ENCODE measurements at places on chromosomes 2 and 18. TPM values are rescaled to one million over a fixed set of nuclear protein-coding genes. Genes with fewer than 3 reads are reported as not detected.

GRCh38 chr2:9897331-9897737 lies 54.1 kb downstream of the TAF1B start:
- DNase-seq: peak; percentile 55

DNA sequence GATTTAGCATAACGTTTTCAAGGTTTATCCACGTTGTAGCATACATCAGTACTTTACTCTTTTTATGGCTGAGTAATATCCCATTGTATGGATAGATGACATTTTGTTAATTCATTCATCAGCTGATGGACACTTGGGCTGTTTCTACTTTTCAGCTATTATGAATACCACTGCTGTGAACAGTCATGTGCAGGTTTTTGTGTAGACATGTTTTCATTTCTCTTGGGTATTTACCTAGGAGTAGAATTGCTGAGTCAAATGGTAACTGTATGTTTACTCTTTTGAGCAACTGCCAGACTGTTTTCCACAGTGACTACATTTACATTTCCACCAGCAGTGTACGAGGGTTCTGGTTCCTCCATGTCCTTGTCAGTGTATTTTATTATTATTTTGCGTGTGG lies 33.9 kb downstream of the COX7A2L start:
- DNase-seq: no peak

FBXO48 gene
- 5.4 TPM for total RNA-seq

DNA sequence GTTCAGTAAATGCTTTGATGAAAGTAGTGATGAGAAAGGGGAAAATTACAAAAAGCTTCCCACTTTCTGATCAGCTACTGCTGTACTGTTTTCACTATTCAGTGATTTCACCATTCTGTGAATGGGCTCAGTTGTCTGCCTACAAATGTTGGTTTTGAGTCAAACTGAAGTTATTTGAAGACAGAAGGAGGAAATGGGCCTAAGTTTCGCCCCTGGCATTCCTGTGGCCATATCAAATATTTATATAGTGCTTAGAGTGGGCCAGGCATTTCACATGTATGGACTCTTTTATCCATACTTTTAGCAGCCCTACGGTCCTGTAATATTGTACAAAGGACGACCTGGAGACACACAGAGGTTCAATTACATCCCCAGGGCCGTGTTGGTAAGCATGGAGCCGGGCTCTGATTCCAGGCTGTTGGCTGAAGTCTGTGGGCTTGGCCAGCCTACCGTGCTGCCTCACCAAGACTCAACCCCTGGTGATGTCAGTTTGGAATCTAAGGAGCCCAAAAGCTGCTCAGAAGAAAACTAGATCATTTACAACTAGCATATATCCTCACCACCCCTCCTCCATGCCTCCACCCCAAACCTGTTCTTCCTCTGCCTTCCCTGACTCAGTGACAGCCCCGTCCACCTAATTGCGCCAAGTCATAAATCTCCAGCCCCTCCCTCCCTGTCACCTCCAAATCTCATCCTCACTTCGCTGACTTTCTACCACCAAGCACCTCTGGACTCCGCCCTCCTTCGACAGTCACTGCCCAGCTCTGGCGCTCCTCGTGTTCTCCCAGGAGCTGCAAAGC lies 10.1 kb upstream of the GRHL1 start:
- no peak for DNase-seq

DSG1 gene
- not detected for total RNA-seq

- DNase-seq: peak; percentile 54
These were observed 207.4 kb downstream of the ARL6IP6 start for GRCh38 chr2:152925547-152926448.

DNA sequence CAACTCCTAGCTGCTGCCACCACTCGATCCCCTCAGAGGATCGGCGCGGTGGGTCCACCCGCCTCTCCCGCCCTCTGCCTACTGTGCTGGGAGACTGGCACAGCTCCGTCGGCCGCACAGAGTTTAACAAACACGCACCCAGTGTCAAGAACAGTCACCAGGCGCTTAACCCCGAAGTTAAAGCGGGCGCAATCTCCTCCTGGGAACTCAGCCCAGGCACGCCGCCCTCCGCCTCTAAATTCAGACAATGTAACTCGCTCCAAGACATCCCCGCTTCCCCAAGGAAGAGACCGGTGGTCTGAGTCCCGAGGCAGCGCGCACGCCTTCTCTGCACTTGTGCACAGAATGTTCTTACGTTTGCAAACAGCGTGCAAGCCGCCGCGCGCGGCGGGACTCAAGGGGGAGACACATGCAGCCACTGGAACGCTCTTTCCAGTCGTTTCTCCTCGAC lies 533 bp downstream of the CXCR4 start:
- peak; percentile 68 for DNase-seq

GRCh38 chr2:27823569-27823968 lies 52.0 kb downstream of the MRPL33 start:
- no peak for DNase-seq

FAM210A gene
- 22.4 TPM for total RNA-seq

ADAM23 gene
- 0.98 TPM for total RNA-seq

ADD2 gene
- 1.3 TPM for total RNA-seq

- DNase-seq: no peak
These were observed 2.0 kb downstream of the ANKAR start for GRCh38 chr2:189676471-189676870.

ZNF24 gene
- 53.9 TPM for total RNA-seq

CSRNP3 gene
- not detected for total RNA-seq

DNA sequence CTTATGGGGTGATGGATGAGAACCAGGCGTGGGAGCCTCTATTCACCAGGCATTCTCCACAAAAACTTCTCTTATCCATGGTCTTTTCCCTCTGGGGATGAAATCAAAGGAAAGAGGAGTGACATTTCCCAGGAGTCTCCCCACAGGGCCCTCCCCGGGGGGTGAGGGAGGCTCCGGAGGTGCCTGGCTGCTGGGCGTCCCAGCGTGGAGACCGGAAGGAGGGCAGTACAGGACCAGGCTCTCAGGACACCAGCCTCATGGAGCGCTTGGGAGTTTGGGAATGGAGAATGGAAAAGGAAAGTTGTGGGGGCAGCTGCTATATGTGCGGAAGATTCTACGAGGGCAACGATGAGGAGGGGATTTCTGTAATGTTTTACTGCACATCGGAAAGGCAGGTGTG lies 22.1 kb downstream of the CIB4 start:
- no peak for DNase-seq

DNA sequence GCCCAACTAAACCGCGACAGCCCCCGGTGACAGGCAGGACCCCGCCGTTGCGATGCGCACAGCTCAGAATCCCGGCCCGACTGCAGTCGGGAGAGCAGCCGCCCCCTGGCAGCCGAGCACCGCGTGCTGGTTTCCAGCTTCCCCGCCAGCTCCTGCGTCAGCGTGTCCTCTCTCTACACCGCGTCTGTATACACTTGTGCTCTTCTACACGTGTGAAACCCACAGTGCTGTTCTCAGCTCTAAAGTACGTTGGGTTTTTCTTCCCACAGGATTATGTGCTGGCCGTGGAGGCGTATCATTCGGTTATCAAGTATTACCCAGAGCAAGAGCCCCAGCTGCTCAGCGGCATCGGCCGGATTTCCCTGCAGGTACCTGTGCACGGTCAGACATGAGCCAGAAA lies 54.0 kb downstream of the ADI1 start:
- no peak for DNase-seq

- no peak for DNase-seq
These were observed 42.3 kb downstream of the TTC21B start for GRCh38 chr2:165911231-165911630.

DNA sequence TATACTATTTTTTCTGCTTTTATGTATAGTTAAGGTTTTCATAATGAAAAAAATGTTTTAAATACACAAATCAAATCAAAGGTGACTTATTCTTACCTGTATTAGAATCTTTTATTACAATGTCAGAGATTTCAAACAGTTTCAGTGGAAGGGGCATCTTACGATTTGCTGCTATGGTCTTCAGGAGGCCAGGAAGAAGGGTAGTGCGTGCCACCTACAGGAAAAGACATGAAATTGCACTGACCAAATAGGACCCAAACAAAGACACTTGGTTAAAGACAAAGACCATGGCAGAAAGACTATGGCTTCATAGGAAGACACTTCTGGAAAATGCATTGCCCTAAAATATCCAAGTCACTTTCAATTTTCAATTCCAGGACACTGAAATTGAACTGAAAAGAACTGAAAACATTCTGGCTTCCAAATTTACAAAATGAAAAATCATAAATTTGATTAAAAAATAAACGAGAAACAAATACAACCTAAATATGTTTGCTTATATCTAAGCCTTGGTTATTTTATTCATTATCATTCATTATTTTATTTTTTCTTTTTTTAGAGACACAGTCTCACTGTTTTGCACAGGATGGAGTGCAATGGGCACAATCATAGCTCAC lies 42.1 kb downstream of the FARSB start:
- DNase-seq: no peak

CPLX4 gene
- total RNA-seq: not detected

STAT4 gene
- total RNA-seq: 122 TPM

DNA sequence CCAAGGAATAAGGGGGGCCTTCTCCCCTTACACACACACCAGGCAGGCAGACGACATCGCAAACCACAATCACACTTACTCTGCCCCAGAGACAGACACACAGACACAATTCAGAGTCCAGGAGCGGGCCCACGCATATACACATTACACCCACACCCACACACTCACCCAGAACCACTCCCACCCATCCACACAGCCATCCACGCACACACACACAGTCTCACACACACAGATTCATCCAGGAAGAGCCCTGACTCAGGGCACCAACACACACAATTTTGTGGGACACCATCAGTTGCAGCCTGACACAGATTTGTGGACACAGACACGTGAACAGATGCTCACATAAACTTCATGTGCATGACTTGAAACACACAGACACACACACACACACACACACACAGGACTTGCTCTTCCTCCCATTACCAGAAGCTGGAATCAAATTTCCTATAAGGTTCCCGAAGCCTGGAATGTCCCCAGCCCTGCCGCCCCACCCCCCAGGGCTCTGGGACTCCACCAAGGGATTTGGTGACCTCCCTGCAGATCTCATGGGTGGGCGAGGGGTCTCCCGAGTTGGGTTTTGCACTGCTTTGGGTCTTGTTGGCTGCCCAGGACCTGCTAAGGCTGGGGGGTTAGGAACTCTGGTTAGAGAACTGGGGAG lies 23.5 kb downstream of the TNS1 start:
- DNase-seq: no peak

IL36B gene
- total RNA-seq: not detected

GRCh38 chr2:231710799-231711676 lies 2.7 kb downstream of the PTMA start:
- DNase-seq: peak; percentile 35

GRCh38 chr2:187878112-187878511 lies 323.9 kb upstream of the TFPI start:
- no peak for DNase-seq

- no peak for DNase-seq
These were observed 72.5 kb downstream of the SCG2 start for GRCh38 chr2:223529696-223530095.

PCARE gene
- total RNA-seq: not detected

ALPP gene
- total RNA-seq: not detected

- no peak for DNase-seq
These were observed 7.5 kb upstream of the CPS1 start for GRCh38 chr2:210548878-210549384.

DUSP28 gene
- total RNA-seq: 7.9 TPM

LHCGR gene
- total RNA-seq: not detected

DNA sequence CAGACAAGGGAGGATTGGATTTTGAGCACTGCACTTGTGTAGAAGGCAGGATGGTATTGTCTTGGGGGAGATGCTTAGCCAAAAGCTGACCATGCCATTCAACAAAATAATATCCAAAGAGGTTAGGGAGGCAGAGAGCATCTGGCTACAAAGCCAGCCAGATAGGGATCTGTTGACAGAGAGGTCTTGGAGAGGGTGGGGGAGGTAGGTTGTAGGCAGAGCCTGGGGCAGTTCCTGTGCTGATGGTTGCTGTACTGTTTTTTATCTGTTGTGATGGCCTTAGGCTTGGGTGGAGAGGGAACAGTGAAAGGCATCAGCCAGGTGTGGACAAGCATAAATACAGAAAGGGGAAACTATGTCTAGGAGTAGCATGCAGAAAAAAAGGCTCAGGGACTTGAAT lies 100.9 kb downstream of the AQP4 start:
- DNase-seq: no peak

DNA sequence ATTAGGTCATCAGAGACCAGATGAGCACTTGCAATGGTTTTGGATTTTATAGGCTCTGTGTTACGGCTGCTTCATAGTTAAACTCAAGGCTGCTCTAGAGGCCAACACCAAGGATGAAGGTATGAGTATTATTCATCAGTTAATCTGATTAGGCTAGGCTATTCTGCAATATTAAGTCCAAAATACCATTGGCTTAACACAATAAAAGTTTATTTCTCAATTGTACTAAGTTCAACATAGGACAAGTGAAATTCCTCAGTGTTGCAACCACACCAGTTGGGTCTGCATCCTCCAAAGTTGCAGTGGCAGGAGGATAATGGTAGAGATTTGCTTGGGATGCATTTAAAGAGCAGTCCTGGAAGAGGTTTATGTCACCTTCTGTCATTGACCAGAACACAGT lies 538.3 kb upstream of the CDH2 start:
- DNase-seq: no peak

- no peak for DNase-seq
These were observed 95.0 kb upstream of the ZNF521 start for GRCh38 chr18:25446972-25447371.

- DNase-seq: no peak
These were observed 60.0 kb downstream of the BOLA3 start for GRCh38 chr2:74087696-74088095.

DNA sequence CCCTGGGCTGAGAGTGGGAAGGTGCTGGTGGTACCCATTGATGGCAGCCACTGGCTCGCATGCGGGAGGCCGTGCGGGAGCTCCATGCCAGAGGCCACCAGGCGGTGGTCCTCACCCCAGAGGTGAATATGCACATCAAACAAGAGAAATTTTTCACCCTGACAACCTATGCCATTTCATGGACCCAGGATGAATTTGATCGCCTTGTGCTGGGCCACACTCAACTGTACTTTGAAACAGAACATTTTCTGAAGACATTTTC lies 12.9 kb upstream of the UGT1A1 start:
- DNase-seq: no peak

DNA sequence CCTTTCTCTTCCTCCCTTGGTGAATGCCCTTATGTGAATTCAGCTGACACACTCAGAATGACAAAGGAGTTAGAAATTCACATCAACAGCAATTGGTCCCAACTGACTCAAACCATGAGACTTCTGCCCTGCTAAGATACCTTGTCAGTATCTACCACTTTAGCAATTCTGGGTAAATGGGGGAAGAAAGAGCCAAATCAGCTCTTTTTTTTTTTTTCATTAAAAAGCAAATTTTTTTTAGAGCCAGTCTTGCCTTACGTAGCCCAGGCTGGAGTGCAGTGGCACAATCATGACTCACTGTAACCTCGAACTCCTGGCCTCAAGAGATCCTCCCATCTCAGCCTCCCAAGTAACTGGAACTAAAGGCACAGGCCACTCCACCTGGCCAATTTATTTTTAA lies 1.7 kb upstream of the PPP4R1 start:
- peak; percentile 21 for DNase-seq

DNA sequence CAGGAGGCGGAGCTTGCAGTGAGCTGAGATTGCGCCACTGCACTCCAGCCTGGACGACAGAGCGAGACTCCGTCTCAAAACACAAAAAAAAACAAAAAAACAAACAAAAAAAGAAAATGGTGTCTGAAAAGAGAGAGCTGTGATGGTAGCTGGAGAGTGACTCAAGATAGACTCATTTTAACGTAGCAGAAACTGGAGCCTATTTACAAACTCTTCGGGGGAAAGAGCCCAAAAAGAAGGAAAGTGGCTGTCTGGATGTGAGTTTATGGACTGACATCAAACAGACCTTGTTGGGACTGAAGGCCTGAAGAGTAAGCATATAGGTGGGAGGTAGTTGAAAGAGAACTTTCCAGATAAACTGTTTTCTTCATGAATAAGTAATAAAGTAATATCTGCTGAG lies 51.8 kb downstream of the LIMS1 start:
- DNase-seq: no peak

MYOM1 gene
- total RNA-seq: 2.4 TPM

Data from activated CD4-positive, alpha-beta memory T cell treated with anti-CD3 and anti-CD28 coated beads, Interleukin-2, amount 10 ng/mL, durations not matched to agents 7 days and 5 days (primary cell).